Suppressor macrophage treated with lipopolysaccharide for 1 hour (primary cell): ENCODE measurements at places on chromosomes 5 and 9.

DNA sequence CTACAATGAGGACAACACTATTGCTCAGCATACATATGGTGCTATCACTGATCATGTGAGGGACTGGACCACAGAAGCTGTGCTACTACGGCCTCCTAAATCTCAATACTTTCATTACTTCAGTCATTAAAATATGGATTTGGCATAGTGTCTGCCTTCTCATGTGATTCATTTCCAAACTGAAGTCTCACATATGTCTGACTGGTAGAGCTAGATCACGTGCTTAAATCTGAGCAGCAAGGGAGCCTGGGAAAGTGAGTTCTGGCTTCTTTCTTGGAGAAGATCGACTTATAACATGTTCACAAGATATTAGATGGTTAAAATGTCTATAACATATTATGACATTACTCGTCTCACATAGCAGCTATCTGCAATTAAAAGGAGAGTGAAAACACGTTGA lies 8.3 kb downstream of the KIF4B start:
- no peak for DNase-seq

DNA sequence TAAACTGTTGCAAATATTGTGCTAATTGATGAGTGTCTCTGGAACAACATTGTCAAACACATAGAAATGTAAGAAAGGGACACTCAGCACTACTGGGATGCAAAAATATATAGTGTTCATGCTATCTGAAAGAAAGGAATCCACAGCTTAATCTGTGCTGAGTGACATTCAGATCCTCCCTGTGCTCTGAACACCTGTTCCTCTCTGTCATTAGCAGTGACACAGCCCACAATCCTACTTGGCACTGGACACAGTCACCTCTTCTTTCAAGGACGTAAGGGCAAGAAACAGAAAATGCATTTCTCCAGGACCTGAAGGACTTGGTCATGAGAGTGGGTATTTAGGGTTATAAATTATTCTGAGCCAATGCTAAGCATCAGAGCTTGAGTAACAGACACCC lies 121.4 kb upstream of the SV2C start:
- DNase-seq, result no peak

DNA sequence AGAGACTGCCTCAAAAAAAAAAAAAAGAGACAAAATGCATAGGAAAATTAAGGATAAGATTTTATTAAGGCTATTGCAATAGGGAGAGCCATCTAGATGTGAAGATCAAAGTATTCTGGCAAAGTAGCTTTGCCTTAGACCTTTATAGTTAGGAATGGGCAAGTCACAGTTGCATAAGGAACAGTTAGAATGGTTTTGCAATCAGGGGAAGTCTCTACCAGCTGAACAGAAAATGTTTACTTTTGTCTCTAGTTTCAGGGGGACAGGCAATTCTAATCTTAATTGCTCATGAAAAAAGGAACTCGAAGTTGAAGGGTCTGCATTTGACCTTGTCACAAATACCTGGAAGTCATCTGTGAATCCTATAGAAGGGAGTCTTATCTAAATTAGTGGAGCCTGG lies 13.1 kb upstream of the ATP6V1G1 start:
- peak; percentile 72 for DNase-seq

- DNase-seq, result peak; percentile 2
Measured at GRCh38 chr5:83744821-83745220, 24.2 kb upstream of the HAPLN1 start.

GRCh38 chr5:65946198-65946745 lies 19.9 kb downstream of the ERBIN start:
- no peak for DNase-seq

DNA sequence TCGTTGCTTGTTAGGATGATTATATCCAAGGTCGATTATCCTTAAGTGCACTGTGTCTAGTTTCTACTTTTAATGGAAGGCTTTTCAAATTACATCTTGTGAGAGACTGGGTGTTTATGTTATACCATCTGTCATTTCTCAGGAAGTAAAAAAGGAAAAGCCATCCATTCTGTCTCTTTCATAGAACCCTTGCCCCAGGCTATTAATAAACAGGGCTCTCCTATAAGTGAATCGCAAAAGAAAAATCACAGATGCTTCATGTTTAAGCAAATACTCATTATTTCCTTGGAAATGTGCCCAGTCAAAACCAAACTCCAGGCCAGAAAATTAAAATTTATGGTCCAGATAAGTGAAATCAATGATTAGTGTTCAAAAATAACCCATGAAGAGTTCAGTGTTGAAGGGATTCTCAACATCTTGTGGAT lies 58.1 kb downstream of the STARD4 start:
- DNase-seq, result no peak

- DNase-seq, result peak; percentile 69
Measured at GRCh38 chr5:138611678-138612218, 36.5 kb upstream of the HSPA9 start.

DNA sequence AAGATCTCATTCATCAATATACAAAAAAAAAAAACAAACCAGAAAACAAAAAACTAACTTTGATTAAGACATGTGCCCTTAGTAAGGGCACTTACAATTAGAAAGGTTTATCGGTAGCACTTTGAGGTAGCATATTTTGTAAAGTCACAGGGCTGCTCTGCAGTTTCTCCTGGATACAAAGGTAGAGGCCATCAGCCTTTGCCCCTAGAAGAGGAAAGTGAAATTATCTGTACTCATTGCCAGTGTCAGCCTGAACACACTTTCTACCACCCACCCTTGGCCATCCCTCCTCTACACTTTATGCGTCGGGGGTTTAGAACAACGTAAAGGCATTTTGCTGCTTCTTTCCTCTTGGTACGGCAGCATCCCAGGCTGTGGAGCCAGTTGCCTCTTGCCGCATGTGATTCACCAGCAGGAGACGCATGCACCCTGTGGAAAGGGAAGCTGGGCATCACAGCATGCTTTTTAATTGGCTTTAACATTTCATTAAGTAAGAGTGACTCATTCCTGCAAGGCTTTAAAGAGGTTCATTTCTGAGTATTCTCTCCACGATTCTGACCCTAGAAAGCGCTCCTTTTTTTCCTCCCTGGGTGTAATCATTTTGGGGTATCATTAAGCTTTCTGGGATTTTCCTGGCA lies 84.6 kb downstream of the CEMIP2 start:
- peak; percentile 84 for DNase-seq

GRCh38 chr9:78383130-78383529 lies 86.2 kb downstream of the PSAT1 start:
- DNase-seq, result no peak

DNA sequence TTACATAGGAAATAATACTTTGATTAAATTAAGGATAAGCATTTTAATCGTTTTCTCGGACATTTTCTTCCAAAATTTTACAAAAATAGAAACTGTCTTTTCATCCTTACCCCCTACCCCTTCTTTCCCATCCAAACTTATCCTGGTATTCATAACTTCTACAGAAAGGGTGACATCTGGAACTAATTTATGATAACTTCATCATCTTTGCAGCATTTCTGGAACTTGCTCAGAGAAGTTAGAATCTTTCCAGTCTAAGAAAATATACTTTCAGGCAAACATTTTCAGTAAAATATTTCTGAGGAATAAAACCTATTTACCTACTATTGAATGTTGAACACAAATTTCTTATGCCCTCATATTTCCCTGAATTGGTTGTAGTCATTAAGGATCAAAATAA lies 309.0 kb downstream of the MAN2A1 start:
- no peak for DNase-seq

DNA sequence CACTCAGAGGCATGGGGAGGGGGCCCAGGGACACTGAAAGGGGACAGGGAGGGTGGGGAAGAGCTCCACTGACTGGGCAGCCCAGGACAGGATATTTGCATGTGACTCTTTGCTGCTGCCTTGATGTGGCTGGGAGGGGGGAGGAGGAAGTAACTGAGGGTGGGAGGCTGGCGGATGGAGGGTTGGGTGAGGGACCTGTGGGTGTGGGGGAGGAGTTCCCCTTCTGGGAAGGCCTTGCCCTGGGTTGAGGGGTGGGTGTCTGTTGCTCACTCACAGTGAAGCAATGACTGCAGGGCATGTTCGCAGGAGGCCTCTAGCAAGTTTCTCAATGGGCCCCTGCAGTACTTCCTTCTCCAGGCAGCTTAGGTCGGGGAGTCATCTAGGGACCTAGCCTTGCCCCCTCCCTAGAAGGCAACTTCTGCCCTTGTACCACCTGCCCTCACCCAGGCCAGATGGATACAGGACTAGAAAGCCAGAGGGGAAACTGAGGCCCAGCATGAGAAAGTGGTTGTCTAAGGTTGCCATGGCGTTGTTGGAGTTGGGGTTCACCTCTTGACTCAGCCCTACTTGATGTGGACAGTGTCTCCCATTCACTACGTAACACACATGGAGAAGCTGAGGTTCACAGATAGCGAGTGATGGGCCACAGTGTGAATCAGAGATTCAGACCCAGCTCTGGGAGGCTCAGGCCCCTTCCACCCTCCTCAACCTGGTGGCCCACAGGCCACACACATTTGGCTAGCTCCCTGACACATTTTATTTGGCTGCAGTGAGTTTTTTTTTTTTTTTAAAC lies 3.0 kb downstream of the GRK6 start:
- peak; percentile 97 for DNase-seq

GRCh38 chr5:6941631-6942030 lies 228.4 kb downstream of the TENT4A start:
- no peak for DNase-seq

GRCh38 chr5:15993334-15993733 lies 186.3 kb downstream of the MARCHF11 start:
- DNase-seq, result no peak
